ENCODE measurements at places on chromosomes 3 and 15. TPM values are rescaled to one million over a fixed set of nuclear protein-coding genes. Genes with fewer than 3 reads are reported as not detected.

MEGF11 gene
- 1.5 TPM for total RNA-seq

ITGA11 gene
- total RNA-seq, result 0.32 TPM

TOPBP1 gene
- 45.8 TPM for total RNA-seq

FBLN2 gene
- 136 TPM for total RNA-seq

IMPG2 gene
- 0.26 TPM for total RNA-seq

EFHB gene
- total RNA-seq, result 1.6 TPM

CCDC13 gene
- total RNA-seq, result 0.64 TPM

SLC22A14 gene
- total RNA-seq, result not detected

GRCh38 chr3:51722362-51722761 is 15.5 kb downstream of the GRM2 start:
- DNase-seq, result no peak

GRCh38 chr3:48299746-48300712 is 33.4 kb downstream of the SPINK8 start:
- peak; percentile 55 for DNase-seq

GRCh38 chr3:25339225-25339624 is 88.8 kb upstream of the RARB start:
- DNase-seq, result no peak

DNA sequence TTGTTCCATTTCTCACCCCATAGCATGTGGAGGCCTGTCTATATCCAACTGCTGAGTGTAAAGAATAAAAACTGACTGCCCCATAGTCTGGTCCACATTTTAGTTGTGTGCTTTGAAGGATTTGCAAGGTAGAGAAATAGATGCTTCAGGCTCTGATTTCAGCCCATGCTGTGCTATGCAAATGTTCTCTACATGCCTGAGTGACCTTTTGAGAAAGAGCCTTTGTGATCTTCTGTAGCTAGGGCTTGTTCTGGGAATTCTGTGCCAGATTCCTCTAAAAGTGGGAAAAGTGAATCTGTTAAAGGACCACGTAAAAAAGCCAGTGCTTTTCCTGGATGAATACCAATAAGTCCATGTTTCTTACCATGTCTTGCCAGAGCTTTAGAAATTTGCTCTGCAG is 5.2 kb downstream of the KCTD6 start:
- DNase-seq, result peak; percentile 66

- DNase-seq, result no peak
These were observed 15.9 kb downstream of the SEMA3G start for GRCh38 chr3:52429031-52429430.

DNA sequence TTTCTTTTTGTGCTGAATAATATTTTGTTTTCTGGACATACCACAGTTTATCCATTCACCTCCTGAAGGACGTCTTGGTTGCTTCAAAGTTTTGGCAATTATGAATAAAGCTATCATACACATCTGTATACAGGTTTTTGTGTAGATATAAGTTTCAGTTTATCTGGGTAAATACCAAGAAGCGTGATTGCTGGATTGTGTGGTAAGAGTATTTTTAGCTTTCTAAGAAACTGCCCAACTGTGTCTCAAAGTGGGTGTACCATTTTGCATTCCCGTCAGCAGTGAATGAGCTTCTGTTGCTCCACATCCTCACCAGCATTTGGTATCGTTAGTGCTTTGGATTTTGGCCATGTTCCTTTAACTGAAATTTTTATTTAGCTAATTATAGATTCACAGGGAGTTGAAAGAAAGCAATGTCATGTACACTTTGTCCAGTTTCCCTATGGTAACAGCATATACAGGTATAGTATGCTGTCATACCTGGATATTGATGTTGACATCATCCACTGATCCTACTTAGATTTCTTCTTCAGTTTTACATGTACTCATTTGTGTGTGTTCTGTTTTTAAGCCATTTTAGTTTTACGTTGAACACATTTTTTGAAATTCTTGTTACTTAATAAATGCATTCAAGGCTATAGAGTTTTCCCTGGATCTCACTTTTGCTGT is 11.9 kb downstream of the ARID3B start:
- DNase-seq, result no peak

GRCh38 chr15:28921919-28922706 is 36.3 kb downstream of the APBA2 start:
- peak; percentile 77 for DNase-seq

GRCh38 chr15:90071220-90071807 is 31.0 kb downstream of the IDH2 start:
- peak; percentile 72 for DNase-seq

- DNase-seq, result no peak
These were observed 25.9 kb downstream of the EXOG start for GRCh38 chr3:38522002-38522401.

GRCh38 chr3:30294241-30294667 is 312.1 kb upstream of the TGFBR2 start:
- peak; percentile 52 for DNase-seq

- no peak for DNase-seq
These were observed 187.0 kb downstream of the NTRK3 start for GRCh38 chr15:88069561-88069960.

- peak; percentile 64 for DNase-seq
These were observed 183.9 kb downstream of the TPRG1 start for GRCh38 chr3:189355481-189356201.

DNA sequence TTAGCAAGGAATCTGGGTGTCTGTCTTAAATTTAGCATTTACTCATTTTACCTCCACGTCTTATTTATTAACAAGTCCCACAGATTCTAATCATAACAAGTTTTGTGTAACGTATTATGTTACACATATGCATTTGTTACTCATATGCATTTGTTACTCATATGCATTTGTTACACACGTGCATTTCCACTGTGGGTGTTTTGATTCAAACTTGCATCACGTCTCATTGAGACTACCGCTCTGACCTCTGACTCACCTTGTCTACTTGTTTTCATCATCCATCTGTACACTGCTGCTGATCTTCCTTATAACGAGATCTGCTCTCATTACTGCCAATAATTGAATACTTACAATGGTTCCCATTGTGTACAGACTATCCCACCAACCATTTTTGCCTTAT is 1141.4 kb downstream of the TBL1XR1 start:
- no peak for DNase-seq

DNA sequence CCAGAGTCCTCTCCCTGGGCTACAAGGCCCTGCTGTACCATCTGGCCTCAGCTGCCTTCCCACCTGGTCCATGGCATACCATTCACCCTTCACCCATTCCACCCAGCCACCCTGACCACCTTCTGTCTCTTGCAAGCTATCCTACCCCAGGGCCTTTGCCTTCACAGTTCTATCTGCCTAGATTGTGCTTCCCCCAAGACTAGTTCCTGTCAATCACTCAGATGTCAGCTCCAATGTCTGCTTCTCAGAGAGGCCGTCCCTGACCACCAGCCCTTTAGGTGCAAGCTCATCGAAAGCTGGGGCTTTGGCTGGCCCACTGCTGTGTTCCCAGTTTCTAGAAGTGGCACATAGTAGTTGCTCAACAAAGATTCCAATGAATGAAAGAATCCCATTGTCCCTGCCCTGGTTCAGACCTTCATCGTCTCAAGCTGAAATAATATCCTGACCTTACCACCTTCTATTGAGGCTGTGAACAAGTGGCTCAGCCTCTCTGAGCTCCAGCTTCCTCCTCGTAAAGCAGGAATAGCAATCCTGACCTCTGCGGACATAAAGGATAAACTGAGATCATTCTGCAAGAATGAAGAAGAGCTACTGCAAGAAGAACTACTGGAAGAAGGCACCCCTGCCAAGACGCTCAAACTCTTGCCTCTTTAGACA is 15.8 kb downstream of the EFCAB12 start:
- peak; percentile 24 for DNase-seq

DNA sequence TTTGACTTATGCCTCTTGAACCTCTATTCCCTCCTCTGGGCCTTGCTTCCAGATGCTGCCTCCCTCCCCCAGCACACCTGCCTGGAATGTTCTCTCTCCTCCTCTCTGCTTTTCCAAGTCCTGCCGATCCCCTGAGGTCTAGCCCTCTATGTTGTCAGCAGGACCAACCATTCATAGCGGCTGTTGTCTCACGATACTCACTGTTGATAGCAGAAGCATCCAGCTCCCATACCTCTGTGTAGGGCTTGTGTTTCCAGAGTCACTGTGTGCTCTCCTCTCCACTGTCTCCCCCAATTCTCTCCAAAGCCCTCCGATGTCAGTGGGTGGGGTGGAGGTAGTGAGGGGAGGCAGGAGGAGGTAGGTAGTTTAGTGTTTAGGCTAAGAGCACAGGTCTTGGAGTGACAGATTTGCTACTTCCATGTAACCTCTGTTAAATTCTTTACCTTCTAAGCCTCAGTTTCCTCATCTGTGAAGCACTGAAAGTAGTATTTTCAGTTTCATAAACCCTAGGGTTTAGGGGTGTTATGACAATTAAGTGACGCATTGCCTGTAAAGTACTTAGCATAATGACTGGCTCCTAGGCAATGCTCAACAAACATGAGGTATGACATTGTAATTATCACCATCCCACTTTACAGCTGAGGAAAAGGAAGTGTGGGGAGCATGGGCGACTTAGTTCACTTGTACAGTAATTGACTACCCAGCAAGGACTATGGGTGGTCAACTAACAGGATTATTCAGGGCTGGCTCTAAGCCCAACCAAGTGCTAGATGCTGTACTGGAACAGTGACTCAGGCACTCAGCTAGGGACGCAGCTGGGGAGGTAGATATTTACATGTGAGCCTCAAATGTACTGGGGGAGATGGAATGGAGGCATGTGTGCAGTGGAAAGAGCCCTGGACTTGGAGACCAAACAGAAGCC is 122.8 kb downstream of the CACNA1D start:
- DNase-seq, result no peak

DNA sequence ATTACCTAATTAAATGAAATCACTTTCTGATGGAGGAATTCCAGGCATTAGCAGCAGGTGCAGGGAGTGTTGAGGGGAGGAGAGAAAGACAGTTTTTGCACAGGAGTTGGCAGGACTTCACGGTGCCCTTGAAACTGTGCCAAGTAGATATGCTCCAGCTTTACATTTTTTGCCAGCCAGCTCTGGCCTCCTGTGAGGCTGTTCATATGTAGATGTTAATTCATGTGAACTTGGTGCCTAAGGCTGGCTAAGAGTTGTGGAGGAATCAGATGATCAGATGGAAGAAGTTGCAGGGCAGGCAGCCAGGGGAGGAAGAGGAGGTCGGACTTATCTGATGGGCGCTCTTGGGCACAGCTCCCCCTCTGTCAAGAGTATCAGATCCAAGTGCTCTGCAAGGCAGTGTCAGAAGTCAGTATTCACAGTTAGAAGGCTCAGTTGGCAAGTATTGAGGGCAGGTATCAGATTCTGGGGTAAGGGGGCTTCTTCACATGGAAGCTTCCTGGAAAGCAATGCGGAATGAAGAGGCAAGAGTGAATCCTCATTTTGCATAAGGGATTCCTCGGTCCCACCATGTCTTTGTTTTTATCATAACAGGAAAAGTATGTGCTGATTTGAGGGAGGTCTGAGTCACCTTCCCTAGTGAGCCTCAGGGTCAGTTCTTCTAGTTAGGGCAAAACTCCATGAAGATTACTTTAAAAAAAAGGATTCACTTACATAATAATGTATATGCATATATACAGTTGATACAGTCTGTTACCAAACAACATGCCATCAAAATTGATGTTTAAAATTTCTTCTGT is 172.6 kb upstream of the UMPS start:
- peak; percentile 54 for DNase-seq

GRCh38 chr3:161171639-161172552 is 49.2 kb upstream of the NMD3 start:
- no peak for DNase-seq

- no peak for DNase-seq
These were observed 963.6 kb downstream of the CADM2 start for GRCh38 chr3:85922374-85922773.

- peak; percentile 78 for DNase-seq
These were observed 202.8 kb downstream of the SV2B start for GRCh38 chr15:91302588-91303439.

DNA sequence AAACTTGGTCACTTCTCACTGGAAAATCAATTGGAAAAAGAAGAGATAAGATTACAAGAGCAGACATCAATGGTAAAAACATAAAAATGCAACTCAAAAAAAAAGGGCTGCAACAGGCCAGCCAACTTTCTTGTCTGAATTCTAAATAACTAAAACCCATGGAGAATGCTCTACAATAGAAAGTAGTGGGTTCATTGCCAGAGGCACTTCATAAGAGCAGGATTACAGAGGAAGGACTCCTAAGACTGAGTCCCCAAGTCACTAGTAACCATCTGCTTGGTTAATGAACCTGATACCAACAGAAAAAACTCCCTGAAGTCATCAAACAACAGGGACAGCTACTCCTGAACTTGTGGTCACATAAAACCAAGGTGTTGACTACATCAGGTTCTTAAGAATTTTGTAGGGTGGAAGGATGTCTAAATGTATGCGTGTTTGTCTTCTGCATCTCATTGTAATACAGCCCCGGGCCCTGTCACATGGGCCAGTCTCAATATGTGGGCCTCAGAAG is 148.6 kb downstream of the IMPG2 start:
- DNase-seq, result no peak

DNA sequence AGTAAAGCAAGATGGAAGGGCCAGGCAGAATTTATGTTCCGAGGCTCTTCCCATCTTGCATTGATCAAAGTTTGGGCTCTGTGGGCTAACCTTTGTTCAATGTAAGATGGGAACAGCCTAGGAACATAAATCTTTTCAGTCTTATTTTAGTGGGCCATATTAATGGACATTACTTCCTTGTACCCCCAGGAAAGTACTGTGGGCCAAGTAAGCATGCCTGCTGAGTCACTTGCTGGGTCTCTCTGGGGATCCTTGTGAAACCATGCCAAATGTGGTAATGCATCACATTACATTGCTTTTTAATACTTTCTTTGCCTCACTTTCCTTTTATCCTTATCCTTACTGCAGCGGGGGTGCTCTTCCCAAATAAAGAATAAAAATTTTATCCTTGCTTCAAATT is 349.5 kb upstream of the POU1F1 start:
- DNase-seq, result no peak

DNA sequence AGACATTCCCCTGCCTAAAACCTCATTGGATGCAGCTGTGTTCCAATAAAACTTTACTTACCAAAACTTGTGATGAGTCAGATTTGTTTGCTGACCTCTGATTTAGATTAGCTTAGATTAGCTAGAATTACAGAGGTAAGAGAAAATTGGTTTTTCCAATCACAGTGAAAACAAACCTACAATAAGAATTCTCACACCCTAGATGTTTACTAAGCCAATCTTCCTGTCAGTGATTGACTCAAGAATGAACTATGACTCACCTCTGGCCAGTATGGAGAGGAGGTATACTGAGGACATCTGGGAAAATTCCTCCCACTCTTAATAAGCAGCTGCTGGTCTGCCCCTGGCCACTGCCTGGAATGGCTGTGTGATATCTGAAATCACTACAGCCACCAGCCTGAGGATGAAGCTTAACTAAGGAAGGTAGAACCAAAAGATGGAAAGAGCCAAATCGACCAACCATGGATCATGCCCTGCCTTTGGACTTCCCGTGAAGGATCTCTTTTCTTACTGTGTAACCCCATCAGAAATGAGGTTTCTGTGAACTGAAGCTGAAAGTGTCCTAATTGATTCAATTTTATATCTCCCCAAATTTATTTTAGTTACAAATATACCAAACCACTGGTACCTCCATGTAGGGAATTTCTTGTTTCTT is 19.0 kb upstream of the GHSR start:
- DNase-seq, result no peak

DNA sequence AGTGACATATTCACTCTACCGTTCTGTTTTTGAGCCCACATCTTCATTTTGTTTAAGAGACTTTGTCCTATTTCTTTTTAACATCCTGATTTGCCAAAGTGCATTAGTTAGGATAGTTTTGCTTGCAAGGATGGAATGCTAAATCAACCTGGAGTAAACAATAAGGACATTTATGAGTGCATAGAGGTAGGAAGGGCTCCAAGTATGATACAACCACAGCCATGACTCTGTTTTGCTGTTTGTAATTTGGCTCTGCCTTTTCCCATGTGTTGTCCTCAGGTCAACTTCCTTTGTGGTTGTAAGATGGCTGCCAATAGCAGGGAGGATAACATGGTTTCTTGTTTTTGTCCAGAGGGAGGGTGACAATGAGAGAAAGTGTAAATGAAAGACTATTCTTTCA is 66.4 kb upstream of the GOLIM4 start:
- DNase-seq, result no peak

Data from endodermal cell (in vitro differentiated cells).